Activated CD4-positive, CD25-positive, alpha-beta regulatory T cell treated with anti-CD3 and anti-CD28 coated beads, Interleukin-2, amount 50 U/mL, for 16 hours (primary cell): ENCODE measurements at places on chromosomes 12 and 14.

DNA sequence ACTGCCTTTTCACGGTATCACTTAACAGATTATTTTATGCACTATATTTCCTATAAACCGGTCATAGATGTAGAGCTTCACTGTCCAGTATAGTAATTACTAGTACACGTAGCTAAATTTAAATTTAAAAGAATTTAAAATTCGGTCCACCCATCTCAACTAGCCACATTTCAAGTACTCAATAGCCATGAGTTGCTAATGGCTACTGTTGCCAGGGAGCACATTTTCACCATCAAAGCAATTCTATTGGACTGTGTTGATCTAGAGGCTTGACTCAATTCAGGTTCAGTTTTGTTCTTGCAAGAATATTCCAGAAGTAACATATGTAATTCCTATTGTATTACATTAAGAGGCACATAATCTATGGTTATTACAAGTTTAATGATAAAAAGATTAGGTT lies 20.0 kb downstream of the TMED8 start:
- no peak for DNase-seq

- no peak for DNase-seq
Measured at GRCh38 chr14:75879031-75879430, 102.8 kb downstream of the TGFB3 start.

DNA sequence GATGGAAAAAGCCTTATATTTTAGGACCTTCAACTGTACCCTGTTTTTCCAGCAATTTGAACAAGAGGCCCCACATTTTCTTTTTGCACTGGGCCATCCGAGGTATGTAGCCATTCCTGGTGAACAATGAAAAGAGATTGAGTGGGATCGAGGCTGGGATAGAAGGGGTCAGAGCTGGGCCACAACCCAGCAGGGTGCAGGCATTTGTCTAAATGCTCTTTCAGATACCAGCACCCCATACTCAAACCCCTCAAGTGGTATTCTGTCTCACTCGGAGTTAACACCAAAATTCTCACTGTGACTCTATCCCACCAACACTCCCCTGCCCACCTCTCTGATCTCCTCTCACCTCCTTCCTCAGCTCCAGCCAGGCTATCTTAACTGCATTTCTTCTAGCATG lies 26.8 kb downstream of the DUSP6 start:
- DNase-seq: no peak

DNA sequence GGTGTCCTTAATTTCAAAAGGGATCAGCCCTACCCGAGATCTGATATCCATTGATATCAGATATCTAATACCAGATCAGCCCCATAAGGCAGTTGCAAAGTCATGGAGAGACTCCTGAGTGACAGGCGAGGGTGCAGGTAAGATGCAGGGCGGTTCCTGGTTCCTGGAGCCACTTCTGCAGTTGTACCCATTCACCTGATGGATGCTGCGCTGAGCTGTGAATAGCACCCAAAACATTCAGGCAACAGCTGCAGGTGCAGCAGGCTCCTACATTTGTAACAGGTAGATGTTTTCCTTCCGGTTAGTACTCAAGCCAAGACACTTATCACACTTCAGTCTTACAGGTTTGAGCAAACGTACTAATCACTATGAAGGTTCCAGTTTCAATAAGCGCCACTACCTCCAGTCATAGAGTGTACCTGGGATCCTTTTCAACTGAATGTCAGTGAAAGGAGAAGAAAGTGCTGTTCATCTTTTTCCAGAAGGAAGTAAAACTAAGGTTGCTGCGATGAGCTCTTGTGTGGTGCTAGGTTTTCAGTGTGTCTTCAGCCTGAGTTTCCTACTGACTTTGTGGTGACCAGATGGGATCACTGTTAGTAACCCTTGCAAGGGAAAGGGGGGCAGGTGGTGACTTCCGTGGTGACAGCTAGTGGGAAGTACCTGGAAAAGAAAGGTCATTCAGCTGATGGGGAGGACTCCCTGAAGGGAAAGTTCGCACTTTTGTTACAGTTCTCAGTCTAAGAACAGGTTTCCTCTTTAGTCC lies 1.9 kb downstream of the ATP6V0A2 start:
- no peak for DNase-seq

DNA sequence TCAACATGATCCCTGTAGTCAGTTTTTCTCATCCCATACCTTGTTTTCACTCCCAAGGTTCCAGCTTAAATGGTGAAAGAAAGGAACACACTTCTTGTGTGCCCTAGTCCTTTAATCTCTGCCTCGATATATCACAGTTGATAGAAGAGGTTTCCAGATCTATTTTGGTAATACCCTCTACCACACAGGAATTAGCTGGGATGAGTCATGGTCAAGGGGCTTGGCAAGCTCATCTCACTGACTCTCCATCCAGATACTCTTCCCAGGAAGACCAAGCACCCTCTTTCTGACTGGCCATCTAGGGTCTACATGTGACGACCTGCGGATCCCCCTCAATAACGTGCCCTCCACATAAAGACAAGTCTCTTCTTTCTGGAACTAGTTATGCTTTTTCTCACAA lies 277.9 kb downstream of the ITPR2 start:
- DNase-seq: no peak

GRCh38 chr12:62950317-62950716 lies 15.4 kb upstream of the PPM1H start:
- DNase-seq: no peak

- DNase-seq: no peak
Measured at GRCh38 chr12:10901427-10901826, 7.9 kb downstream of the TAS2R13 start.

DNA sequence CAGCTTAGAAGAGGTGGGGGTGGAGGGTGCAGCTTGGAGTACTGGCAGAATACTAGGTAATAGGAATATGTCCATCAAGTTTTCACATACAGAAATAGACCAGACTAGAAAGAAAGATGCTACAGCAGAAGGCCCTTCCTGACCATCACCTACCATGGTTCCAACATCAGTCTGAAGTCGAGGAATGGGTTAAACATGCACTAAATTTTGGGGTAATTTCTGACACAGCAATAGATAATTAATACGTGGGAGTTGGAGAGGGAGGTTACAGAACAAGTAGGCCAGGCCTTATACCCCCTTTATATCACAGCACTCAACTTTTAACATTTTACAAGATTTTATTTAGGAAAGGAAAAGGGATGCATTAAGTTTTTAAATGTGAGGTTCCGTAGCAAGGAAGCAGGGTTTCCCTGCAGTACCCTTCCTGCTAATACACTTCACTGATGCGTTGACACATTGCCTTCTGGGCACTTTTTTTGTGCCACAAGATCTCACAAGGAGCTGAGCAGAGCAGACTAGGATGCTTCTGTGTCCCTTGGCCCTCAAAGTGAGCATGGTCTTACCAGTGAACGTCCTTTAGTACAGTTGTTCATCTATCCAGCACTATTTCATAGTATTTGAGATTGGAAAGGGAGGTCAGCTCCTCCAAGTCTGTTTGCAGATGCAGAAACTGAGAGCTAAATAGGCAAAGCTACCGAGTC lies 50.8 kb downstream of the EID3 start:
- DNase-seq: no peak

GRCh38 chr14:52079239-52079959 lies 10.5 kb upstream of the NID2 start:
- no peak for DNase-seq

- DNase-seq: no peak
Measured at GRCh38 chr12:63804746-63805145, 25.0 kb downstream of the RXYLT1 start.

DNA sequence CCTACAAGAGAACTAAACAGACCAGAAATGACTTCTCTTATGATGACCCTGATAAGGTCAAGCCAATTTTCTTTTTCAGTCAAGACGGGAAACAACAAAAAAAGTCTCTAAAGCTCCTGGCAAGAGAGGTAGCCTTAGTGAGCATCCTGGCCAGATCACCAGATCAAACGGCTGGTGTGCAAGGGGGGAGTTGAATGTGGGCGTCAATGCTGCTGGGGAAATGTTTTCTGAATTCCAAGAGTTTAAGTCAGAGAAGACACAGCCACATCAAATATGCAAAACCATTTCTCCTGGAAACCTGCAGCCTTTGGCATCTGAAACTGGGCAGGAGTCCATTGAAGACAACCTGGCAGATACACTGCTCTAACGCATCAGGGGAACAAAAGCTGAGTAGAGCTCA lies 16.0 kb upstream of the SELPLG start:
- DNase-seq: no peak

GRCh38 chr14:51293149-51293911 lies 53.3 kb downstream of the TMX1 start:
- no peak for DNase-seq

- DNase-seq: no peak
Measured at GRCh38 chr14:34983148-34983760, 462 bp downstream of the SRP54 start.

GRCh38 chr12:27488479-27488878 lies 35.5 kb upstream of the PPFIBP1 start:
- no peak for DNase-seq

GRCh38 chr12:67410667-67411067 lies 141.5 kb downstream of the CAND1 start:
- DNase-seq: no peak
